ENCODE measurements at places on chromosomes 1 and 21. TPM values are rescaled to one million over a fixed set of nuclear protein-coding genes. Genes with fewer than 3 reads are reported as not detected.

GRCh38 chr1:81391125-81391828 is 409.5 kb upstream of the ADGRL2 start:
- DNase-seq: no peak

- peak; percentile 20 for DNase-seq
These were observed 64.1 kb downstream of the KIFAP3 start for GRCh38 chr1:170010443-170010842.

DNA sequence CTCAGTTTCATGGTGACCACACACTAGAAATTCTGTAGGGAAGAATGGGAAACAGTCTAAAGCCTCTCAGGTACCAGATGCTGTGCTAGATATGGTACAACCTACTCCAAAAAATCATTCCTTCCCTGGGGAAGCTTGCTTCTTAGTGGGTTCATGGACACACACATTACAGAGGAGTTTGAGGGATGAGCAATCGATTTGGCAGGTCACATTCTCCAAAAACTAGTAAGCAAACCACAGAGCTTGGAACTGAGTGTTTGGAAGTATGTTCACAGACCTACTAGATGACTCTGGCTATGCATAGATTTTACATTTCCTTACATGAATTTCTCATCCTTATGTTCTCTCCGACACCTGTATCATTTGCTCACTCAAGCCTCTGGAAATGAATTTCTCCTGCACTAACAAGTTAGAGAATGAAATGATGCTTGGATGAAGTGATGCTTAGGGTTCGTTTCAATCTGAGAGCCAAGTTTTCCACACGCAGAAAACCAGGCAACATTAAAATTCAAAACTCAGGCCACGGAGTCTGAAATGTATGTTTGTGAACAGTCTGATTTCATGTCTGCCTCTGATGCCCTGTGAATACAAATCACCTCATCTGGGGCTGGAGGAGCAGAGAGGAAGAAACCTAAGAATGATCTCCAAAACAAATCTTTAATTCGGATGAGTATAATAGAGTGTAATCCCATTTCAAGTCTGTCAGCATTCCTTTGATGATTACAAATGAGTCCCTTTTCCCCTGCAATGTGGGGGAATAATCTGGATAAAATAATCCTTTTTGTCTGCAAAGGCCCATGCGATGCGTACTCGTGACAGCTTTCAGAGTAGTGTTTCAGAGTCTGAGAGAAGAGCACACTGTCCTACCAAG is 11.0 kb downstream of the EVA1C start:
- DNase-seq: no peak

TIAM1 gene
- total RNA-seq: 0.03 TPM

TMPRSS2 gene
- not detected for total RNA-seq

DNA sequence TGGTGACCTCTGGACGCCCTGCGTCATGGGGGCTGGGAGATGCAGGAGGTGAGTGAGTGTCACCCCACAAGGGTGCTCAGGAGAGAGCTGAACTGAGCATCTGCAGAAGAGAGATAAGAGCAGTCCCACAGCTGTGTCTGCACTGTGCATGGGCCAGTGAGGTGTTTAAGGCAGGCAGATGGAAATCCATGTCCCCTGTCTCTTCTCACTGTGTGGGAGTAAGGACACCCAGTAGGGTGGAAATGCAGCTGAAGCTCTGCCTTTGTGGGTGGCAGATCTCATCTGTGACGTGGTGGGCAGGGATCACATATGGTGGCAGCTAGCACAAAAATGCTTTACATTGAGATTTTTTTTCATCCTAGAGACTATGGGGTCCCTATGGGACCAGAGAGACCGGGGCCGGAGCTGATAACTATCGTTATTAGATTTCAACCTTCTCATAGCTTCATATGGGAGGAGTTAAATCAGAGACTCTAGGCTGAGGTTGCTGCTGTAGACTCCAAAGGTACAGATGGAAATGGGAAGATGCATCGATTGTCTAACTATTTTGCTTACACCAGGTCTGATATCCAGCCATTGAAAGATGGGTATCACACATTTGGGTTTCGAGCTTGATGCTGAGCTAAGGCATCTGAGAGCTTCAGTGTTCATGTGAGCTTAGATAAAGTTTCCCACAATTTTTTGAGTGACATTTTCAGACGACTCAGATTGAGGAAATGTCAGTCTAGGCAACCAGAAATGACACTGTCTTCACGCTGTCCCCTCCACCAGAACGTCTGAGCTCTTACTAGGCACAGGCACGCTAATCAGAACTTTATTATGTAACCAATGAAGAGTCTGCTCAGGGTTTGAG is 65.3 kb upstream of the PSEN2 start:
- DNase-seq: no peak

DNA sequence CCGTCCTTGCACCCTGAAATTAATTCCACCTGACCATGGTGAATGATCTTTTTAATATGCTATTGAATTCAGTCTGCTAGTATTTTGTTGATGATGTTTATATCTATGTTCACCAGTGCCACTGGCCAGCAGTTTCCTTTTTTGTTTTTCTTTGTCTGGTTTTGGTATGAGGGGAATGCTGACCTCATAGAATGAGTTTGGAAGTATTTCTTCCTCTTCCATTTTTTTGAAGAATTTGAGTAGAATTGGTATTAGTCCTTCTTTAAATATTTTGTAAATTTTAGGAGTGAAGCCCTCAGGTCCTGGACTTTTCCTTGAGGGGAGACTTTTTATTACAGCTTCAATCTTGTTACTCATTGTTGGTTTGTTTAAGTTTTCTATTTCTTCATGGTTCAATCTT is 231.6 kb downstream of the MRPL39 start:
- DNase-seq: no peak

- DNase-seq: no peak
These were observed 470.4 kb upstream of the USP24 start for GRCh38 chr1:55685560-55685959.

DNA sequence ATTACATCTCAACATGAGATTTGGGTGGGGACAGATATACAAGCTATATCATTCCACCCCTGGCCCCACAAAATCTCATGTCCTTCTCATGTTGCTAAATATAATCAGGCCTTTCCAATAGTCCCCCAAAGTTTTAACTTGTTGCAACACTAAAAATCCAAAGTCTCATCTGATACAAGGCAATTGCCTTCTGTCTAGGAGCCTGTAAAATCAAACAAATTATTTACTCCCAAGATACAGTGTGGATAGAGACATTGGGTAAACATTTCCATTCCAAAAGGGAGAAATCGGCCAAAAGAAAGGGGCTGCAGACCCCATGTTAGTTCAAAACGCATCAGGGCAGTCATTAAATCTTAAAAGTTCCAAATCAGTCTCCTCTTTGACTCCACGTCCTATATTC is 47.0 kb downstream of the SYT14 start:
- no peak for DNase-seq

DNA sequence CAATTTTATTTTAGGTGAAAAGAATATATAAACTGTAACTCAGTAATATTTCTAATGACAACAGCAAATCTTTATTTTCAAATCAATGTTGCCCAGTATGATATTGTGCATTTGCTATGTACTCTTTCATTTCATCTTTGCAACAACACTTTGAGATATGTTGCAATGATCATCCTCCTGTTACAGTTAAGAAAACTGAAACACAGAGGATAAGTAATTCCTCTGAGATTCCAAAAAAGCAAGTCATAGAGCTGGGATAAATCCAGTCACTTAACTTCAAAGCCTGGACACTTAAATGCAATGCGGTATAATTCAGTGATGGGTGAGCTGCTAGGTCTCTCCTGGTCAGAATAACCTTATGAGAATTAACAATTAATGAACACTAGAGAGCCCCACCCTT is 48.6 kb upstream of the EXO1 start:
- no peak for DNase-seq

DNA sequence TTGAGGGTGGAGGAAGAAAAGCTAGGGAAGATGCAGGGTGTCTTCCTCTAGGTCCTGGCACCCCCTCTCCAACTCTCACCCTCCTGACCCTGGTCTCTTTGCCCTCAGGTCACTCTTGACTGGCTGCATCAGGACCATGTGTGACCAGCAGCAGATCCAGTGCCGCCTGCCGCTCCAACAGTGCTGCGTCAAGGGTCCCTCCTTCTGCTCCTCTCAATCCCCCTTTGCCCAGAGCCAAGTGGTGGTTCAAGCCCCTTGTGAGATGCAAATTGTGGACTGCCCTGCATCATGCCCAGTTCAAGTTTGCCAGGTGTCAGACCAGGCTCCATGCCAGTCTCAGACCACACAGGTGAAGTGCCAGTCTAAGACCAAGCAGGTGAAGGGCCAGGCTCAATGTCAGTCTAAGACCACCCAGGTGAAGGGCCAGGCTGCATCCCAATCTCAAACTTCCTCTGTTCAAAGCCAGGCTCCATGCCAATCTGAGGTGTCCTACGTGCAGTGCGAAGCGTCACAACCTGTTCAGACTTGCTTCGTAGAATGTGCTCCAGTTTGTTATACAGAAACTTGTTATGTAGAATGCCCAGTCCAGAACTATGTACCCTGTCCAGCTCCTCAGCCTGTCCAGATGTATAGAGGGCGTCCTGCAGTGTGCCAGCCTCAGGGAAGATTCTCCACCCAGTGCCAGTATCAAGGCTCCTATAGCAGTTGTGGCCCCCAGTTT is 1.8 kb downstream of the KPRP start:
- no peak for DNase-seq
